ENCODE measurements at places on chromosomes 7 and 10. TPM values are rescaled to one million over a fixed set of nuclear protein-coding genes. Genes with fewer than 3 reads are reported as not detected.

The RGR gene
- not detected for total RNA-seq

The GIMAP5 gene
- 65.3 TPM for total RNA-seq

The TMEM243 gene
- total RNA-seq = 123 TPM

The MACROH2A2 gene
- total RNA-seq = 2.7 TPM

The AGBL3 gene
- 2.1 TPM for total RNA-seq

The THSD7A gene
- total RNA-seq = 0.07 TPM

The DPYSL4 gene
- 3.3 TPM for total RNA-seq

The PTN gene
- total RNA-seq = not detected

The OR6B1 gene
- total RNA-seq = not detected

The HGF gene
- total RNA-seq = not detected

The PIK3AP1 gene
- total RNA-seq = 5.0 TPM

The GRM3 gene
- not detected for total RNA-seq

The ITPRID1 gene
- total RNA-seq = not detected

The SHOC2 gene
- 71.1 TPM for total RNA-seq

The MUC12 gene
- 1.1 TPM for total RNA-seq

The SAMD9 gene
- total RNA-seq = 25.7 TPM

The AGMO gene
- total RNA-seq = not detected

The CAMK1D gene
- 31.1 TPM for total RNA-seq

The FOXI2 gene
- not detected for total RNA-seq

The TAS2R4 gene
- total RNA-seq = 0.50 TPM

The UBN2 gene
- total RNA-seq = 15.4 TPM

The SPDYE2B gene
- not detected for total RNA-seq

The TLX1 gene
- total RNA-seq = not detected
